Activated T-helper 2 cell treated with anti-CD3 and anti-CD28 coated beads, Interferon-gamma antibody, Interleukin-2, Interleukin-4, amounts not matched to agents 10 μg/mL and 5 μg/mL and 100 μg/mL, durations not matched to agents 14 hours and 24 hours and 36 hours (primary cell): ENCODE measurements at places on chromosomes 11 and 22. TPM values are rescaled to one million over a fixed set of nuclear protein-coding genes. Genes with fewer than 3 reads are reported as not detected.

- DNase-seq: no peak
Measured at GRCh38 chr11:132028380-132029240, 658.2 kb downstream of the NTM start.

The KRTAP5-11 gene
- total RNA-seq: not detected in 2 replicates

The SNX15 gene
- 19.6 and 22.4 TPM in 2 replicates for total RNA-seq

- DNase-seq: no peak
Measured at GRCh38 chr11:12122083-12122482, 11.7 kb downstream of the MICAL2 start.

The GGT1 gene
- total RNA-seq: 46.2 and 47.0 TPM in 2 replicates

DNA sequence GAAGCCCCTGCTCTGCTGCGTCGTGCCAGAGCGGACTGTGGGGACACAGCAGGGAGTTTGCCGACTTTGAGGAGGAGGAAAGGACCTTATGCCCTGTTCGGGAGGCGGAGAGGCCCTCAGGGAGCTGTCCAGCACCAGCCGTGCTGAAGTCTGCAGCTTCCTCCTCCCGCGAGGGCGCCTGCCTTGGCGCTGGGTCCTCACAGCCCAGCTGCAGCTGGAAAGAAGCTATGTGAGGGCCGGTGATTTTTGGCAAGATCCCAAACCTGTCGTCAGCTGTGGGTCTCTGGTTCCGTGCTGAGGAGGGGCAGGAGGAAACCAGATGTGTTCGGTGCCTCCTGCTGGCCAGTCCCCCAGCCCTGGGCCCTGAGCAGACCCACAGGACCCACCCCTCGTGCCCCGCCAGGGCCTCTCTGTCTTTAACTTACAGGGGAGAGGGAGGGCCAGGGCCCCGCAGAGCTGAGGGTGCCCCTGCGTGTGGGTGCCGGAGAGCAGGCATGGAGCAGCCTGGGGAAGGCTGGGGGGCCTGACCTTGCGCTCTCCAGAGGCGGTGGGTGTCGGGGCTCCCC, 12.0 kb downstream of the BRSK2 start:
- peak; percentile 34 for DNase-seq

GRCh38 chr11:19311308-19312030, 70.7 kb upstream of the E2F8 start:
- DNase-seq: peak; percentile 14

DNA sequence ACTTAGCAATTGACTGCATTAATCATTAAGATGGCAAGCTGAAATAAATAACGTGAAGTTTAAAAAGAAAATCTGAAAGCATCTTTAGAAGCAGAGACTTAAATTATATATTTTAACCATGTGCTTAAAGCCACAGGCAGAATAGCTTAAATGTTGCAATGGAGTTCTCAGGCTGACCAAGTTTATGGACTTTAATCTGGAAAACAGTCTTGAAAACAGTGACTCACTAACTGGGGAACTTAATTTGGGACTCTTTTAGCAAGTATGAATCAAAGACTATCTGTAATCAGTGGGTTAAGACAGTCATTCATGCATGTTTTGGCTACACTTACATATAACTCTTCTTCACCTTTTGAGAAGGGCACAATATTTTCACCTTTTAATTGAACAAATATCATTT, 12.6 kb upstream of the GLYATL1 start:
- no peak for DNase-seq

The PRR33 gene
- total RNA-seq: 0.05 TPM in 1 of 2 replicates, not detected in the other

GRCh38 chr11:65381716-65382032, 772 bp downstream of the SLC25A45 start:
- peak; percentile 28 for DNase-seq

DNA sequence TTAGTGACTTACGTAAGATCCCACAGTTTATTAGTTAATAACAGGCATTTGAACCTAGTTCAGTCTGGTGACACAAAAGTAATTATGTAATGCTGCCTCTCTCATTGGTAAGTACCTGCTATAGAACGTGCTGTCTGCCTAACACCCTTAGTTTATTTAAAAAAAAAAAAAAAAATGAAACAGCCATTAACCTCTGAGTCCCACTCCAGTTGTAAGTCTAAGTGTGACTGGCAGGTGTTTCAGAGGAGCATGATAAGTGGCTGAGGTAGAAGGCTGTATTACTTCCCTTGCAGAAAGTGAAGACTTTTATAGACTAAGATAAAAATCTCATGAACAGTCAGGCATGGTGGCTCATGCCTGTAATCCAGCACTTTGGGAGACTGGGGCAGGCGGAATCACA, 140.5 kb downstream of the TRIM44 start:
- no peak for DNase-seq

The NXPE4 gene
- total RNA-seq: not detected in 2 replicates

- DNase-seq: no peak
Measured at GRCh38 chr11:88814076-88814475, 251.7 kb downstream of the GRM5 start.

DNA sequence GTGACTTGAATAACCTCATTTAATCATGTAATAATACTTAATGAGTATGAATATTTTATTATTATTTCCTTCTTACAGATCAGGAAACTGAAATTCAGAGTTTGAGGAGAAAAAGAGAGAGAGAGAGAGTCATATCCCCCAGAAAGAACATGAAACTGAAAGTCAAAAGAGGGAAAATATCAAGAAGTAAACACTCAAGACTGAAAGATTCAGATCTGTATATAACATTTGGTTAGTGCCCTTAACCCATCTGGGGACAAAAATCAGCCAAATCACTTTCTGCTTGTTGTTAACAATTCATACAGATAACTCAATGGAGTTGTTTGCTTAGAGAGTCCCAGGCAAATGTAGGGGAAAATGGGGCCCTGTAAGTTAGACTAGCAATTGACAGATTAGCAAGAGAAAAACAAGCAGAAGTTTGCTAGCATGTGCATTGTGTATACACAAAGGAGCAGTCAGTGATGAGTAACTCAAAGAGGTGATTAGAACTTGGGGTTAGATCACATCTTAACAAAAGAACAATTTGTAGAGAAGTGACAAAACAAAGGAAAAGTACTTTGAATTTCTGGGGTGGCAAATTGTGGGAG, 25.9 kb upstream of the MMP13 start:
- DNase-seq: no peak

The KMT2A gene
- 61.6 and 64.2 TPM in 2 replicates for total RNA-seq

DNA sequence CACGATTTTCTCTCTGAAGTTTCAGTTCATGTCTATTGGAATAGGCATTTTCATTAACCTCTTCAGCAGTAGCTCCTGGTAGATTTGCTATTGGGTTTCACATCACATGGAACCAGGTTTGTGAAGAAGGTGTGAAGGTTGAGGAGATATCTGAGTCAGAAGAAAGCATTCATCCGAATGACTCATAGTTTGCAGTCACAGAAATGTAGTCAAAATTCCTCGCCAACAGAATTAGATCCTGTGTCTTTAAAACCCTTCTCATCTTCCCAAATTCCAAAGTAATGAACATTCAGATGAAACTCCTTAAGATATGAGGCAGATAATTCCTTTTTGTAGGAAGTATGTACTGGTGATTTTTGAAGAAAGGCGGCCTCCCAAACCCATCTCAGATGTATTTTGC, 125.0 kb upstream of the LARGE1 start:
- DNase-seq: no peak

The TYR gene
- total RNA-seq: not detected in 2 replicates

GRCh38 chr11:9145283-9145682, 53.9 kb upstream of the SCUBE2 start:
- no peak for DNase-seq

The ZNF280A gene
- not detected in 2 replicates for total RNA-seq

- no peak for DNase-seq
Measured at GRCh38 chr11:43245466-43245865, 66.3 kb upstream of the API5 start.

The ADAMTS8 gene
- not detected in 2 replicates for total RNA-seq

GRCh38 chr11:67633758-67634365, 4.1 kb upstream of the NUDT8 start:
- no peak for DNase-seq

GRCh38 chr22:37731804-37732471, 35.1 kb downstream of the TRIOBP start:
- DNase-seq: no peak

The SLC22A8 gene
- not detected in 2 replicates for total RNA-seq

DNA sequence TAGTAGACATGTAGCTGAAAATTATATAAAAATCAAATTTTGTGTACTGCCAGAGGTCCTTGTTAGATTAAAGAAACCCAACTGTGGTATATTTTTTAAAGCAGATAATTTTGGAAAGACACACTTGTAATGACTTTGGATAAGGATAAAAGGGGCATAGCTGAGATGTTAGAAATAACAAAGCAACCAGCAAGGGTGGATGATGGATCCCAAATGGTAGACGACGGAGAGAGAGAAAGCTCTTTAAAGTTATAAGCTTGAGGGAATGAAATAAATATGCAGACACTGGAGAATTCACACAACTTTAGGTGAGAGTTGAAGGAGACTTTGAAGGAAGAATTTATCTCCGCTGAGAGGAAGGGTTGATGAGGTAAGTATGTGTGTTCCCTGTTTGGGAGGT, 10.6 kb downstream of the NCAM1 start:
- no peak for DNase-seq

DNA sequence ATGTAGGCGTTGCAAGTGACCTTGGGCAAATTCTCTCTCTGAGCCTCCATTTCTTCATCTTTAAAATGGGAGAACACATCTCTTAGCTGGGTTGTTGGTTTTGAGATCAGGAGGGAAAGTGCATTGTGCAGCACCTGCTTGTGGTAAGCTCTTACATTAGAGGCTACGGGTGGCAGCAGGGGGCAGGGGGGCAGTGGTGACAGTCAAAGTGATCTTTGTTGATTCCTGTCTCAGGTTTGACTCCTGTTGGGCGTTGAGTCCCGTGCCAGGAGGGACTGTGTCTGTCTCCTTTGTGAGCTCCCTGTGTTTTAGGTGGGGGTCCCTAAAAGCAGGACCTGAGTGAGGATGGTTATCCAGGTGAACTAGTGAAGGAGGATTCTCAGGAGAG, 101.7 kb downstream of the TP53I11 start:
- DNase-seq: no peak

DNA sequence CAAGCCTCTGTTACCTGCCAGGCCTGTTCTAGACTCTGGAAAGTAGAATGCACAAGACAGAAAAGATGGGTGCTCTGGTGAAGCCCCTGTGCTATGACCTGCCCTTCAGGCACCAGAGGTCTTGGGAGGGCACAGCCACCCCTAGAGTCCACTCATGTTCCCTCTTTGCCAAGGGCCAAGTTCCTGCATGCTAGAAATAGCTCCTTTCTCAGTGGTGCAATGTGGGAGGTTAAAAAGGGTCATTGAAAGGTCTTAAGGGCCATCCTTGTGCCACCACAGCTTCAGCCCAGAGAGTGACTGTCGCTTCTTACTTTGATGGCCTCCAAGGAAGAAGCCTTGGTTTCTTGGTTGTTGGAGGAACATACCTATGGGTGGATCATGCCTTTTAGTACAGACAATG, 84.6 kb upstream of the PARVA start:
- no peak for DNase-seq

The MMP3 gene
- total RNA-seq: not detected in 2 replicates

The PGA5 gene
- not detected in 2 replicates for total RNA-seq

The MS4A4A gene
- total RNA-seq: not detected in 2 replicates

GRCh38 chr11:64313491-64314145, 3.7 kb downstream of the TRMT112 start:
- DNase-seq: no peak

- no peak for DNase-seq
Measured at GRCh38 chr11:100741866-100742625, 55.0 kb downstream of the ARHGAP42 start.

GRCh38 chr11:57248780-57249383, 11.8 kb upstream of the APLNR start:
- no peak for DNase-seq

The DEPDC7 gene
- 0.57 and 0.82 TPM in 2 replicates for total RNA-seq

DNA sequence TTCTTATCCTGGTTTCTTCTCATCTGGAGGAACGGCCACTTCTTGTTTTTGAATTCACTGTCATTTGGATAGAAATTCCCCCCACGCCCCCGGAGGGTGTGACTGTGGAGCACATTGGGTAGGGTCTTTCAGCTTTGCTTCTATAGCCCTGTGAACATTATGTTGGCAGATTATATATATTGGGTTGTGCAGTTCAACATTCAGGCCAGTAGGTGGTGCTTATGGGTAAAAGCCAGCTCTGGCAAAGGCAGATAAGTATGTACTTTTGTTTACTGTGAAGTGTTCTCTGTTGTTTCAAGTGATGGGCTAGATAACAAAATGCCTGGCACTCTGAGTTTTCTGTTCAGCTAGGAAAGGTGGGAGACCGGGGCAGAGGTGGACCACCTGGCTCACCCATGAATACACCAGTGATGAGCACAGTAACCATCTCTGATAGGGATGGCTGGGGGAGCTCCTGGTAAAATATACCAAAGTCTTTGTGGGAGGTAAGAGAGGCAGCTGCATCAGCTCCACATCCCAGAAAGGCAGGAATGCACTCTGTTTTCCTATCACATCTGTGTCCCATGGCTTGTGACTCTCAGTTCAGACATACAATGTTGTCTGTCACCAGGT, 1348.2 kb upstream of the RAG2 start:
- DNase-seq: no peak

DNA sequence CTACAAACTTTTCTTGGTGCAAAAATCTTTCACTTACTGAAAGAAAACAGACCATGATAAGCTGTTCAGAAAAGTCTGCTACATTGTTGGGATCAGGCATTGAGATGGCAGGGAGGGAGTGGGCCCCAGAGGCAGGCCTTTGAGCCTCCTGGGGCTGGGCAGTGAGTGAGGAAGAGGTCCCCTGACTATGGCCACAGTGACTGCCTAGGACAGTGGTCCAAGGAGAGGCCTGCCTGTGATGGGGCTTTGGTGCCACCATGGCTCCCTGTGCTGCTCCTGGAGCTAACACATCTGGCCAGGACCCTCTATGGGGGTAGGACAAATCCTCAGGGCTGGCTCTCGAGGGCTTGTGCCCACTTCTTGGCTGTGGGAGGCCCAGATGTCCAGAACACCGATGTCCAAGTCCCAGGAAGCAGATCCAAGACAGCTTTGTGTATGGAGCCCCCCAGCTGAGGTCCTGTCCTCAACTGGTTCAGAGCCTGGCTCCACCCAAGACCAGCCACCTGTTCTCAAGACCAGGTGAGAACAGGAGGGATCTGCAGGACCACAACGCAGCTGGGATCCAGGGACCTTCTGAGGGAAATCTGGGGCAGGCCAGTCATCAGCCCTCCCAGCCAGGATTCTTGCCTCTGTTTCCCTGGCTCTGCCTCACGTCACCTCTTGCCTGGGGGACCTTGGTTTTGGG, 36.9 kb downstream of the PPM1F start:
- DNase-seq: no peak

- peak; percentile 77 for DNase-seq
Measured at GRCh38 chr11:61834278-61835048, 6.4 kb downstream of the FADS2 start.

The MRGPRF gene
- total RNA-seq: not detected in 2 replicates

The SAA4 gene
- not detected in 2 replicates for total RNA-seq

GRCh38 chr11:46034041-46034440, 87.2 kb downstream of the PHF21A start:
- no peak for DNase-seq

GRCh38 chr22:27679693-27680488, 121.7 kb downstream of the MN1 start:
- DNase-seq: no peak
